ENCODE measurements at places on chromosomes 13 and 19.

DNA sequence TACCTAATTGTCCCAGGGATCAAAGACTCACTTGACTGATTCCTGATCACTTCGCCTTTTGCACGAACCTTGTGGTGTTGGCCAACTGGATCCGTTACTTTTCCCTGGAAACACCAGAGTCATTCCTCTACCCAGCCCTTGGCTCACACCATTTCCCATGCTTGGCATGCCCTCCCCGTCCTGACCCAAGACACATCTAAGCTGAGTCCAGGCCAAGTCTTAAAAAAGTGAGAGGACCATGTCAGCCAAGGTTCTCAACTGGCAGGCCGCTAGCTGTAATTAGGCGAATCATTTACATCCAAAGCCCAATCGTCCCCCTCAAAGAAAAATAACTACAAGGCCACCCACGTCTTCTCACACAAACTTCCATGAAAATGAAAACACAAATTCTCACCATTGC, 11.5 kb downstream of the PLAUR start:
- DNase-seq = no peak

GRCh38 chr19:55339889-55340783, 460 bp downstream of the KMT5C start:
- no peak for DNase-seq

DNA sequence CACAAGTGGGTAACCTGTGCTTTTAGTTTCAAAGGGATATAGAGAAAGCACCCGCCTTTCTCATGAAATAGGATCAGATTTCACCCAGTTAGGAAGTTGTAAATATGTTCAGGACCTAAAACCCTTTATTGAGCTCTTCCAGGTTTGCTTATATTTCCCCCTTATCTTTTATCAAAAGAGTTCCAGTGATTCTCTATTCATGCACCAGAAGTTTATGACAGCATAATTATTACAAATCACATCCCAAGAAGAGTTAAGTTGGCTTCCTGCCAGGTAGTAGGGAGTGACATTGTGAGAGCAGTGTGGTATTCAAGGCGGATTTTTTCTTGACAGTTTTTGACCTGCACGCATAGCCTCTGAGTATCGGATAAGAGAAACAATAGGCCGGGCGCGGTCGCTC, 190.3 kb downstream of the STK24 start:
- DNase-seq = no peak

- DNase-seq = no peak
These were observed 253.3 kb downstream of the KCNRG start for GRCh38 chr13:50268500-50268899.

DNA sequence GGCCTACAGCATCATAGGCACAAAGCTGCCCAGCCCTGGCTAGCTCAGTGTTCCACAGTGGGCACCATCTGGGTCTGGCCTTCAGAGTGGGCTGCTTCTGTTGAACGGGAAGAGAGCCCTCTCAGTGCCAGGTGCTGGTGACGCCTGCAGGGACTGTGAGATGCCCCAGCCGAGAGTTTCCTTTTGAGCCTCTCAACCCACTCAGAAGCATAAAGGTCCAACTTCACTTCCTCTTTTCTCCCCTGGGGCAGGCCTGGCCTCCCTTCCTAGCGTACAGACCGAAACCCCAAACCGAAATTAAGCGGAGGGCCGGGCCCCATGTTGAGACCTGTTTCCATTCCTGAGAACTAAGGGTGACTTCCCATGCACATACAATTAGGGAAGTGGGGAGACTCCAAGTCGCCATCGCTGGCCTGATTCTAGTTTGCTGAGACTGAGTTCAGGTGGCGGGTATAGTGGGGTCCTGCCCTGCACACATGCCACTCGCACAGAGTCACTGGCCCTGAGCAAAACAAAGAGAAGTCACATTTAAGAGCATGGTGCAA, 6.9 kb downstream of the RAB8A start:
- DNase-seq = no peak

GRCh38 chr19:7348587-7349230, at the start of gene ARHGEF18:
ARHGEF18 (plus strand) TSS chr19:7348937; CDS start chr19:7362891, 13,954 bp downstream.
- no peak for DNase-seq

DNA sequence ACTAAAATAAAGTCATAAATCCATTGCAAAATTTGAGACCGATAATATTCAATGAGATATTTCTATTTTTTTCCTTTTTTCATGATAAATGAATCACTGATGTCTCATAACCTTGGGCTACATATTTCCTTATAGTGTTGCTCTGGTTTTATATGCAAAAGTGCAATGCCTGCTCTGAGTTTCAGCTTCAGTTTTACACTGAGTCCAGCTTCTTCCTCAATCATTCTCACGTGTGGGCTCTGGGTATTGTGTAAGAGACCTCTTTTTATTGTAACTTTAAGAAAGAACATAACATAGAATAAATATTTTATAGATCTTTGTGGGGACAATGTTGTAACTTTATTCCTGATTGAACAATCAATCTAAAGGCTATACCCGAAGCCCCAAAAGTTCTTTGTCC, 280.2 kb upstream of the EDNRB start:
- DNase-seq = no peak

GRCh38 chr19:952680-953444, 27.0 kb downstream of the ARID3A start:
- no peak for DNase-seq

GRCh38 chr13:100362781-100363180, 225.8 kb downstream of the GGACT start:
- no peak for DNase-seq

- no peak for DNase-seq
These were observed 6.9 kb upstream of the CBY2 start for GRCh38 chr13:45695198-45695730.

GRCh38 chr13:111663505-111663904, 343.1 kb downstream of the TEX29 start:
- DNase-seq = no peak

DNA sequence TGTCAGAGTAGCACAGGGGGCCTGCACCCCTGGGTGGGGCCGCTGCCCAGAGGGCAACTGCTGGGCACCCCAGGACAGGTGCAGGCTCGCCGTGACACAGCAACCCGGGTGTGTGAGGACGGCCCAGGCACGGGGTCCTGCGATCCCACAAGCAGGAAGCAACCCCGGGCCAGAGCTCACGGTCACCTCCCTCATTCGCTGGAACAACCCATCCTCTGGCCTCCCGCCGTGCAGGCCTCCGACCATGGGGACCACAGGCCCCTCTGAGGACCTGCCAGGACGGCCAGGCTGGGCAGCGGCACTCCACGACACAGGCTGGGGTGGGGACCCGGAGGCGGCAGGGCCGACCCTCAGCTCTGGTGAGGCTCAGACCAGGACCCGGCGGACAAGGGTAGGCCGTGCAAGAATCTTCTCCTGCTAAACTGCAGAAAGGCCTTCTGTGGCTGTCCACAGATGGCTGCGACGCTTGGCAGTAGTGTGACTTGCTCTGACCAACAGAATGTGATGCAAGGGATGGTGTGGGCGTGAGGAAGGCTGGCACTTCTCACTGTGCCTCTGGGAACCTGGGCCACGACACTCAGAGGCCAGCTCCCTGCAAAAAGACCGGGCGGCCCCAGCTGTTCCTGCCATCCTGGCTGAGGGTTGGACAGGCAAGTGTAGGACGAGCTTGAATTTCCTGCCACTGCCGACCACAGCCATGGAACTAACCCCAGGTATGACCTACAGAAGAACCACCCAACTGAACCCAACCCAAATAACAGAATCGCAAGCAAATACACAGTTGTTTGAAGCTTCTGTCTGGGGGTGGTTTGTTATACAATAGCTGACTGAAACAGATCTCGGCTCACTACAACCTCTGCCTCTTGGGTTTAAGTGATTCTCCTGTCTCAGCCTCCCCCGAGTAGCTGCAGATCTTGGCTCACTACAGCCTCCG, 26.5 kb downstream of the PIP5K1C start:
- no peak for DNase-seq

DNA sequence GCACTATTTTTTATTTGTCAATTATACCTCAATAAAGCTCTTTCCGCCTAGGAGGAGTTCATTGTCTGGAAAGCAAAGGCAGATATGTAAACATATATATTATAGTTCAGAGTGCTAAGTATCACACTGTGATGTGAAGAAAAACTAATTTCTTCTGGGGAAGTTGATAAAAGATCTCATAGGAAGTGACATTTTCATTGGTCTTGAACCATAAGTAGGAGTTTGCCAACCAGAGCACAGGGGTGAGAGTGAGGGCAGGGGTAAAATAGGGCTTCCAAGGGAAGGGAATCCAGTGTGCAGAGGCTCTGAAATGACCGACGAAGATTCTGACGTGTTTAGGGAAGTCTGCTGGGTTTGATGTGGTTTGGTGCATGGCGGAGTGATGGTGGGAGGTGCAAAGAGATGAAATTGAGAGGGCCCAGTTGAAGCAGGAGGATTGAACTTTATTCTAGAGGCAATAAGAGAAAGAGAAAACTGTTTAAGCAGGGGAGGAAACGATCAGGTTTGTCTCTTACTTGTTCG, 780 bp upstream of the GTF2F2 start:
- DNase-seq = no peak

DNA sequence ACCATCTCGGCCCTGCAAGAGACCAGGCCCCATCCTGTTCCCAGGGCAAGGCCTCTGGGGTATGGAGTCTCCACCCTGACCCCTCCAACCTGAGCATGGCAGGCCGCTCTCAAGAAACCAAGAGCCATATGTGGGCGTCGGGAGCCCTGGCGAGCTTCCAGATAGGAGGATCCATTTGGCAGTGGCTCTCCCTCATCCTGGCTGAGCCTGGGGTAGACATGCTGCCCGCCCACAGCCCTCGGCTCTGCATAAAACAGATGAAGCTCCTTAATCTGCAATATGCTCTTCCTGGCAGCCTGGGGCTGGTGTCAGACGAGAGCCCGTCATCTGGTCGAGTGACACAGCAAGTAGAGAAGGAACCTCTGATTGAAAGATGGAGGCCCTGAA, 6.1 kb downstream of the ATP13A1 start:
- DNase-seq = no peak

- DNase-seq = no peak
These were observed 107.5 kb downstream of the KLF12 start for GRCh38 chr13:74026753-74027152.

GRCh38 chr13:30857018-30857417, 49.1 kb upstream of the MEDAG start:
- no peak for DNase-seq

DNA sequence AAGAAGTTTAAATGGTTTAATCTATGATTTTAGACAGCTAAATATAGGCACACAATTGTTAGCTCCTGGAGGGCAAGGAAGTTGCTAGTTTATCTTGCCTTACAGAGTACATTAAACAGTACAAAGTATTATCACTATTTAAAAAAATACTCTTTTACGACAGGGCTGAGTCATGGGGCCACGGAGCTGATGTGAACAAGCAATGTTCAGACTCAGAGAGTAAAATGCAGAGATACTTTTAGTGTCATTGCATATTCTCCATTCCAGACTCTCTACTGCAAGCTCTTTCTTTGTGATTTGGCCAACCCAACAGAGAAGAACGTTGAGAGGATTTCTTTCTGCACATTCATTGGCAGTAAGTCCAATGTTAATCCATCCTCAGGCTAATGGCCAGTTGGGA, 352.4 kb downstream of the SPRY2 start:
- DNase-seq = no peak

- DNase-seq = no peak
These were observed 103.2 kb downstream of the ZNF429 start for GRCh38 chr19:21608571-21608970.

DNA sequence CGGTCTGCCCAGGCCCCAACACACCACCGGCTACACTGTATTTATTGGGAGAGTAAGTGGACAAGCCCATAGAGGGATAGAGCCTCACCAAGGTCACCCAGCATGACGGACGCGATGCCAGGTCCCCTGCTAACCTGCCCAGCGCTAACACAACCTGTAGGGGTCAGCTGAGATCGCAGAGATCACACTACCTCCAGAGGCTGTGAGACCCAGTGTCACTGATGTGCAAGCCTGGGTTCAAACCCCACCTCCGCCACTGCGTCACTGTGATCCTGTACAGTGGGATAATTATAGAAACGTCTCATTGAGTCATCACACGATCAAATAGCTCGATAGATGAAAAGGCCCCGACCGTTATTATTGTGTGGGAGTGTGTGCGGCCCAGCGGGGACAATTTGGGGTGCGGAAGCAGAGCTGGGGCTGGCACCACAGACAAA, 10.6 kb upstream of the TLE2 start:
- DNase-seq = no peak

DNA sequence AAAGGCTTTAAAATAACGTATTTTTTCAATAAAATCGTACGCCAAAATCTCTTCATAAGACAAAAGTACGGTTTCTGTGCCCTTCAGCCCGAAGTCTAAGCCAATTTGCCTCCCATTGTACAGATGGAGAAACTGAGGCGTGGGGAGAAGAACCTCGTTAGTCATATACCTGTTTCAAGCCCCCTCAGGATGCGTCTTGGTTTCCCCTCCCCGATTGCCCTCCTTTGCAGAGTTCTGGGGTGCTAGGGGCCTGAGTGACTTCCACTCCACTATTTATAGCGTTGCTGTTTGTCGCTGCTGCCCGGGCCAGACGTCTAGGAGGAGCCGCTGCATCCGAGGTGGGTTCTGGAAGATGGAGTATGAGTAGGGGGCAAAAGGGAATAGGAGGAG, 2.3 kb upstream of the LTBP4 start:
- no peak for DNase-seq

DNA sequence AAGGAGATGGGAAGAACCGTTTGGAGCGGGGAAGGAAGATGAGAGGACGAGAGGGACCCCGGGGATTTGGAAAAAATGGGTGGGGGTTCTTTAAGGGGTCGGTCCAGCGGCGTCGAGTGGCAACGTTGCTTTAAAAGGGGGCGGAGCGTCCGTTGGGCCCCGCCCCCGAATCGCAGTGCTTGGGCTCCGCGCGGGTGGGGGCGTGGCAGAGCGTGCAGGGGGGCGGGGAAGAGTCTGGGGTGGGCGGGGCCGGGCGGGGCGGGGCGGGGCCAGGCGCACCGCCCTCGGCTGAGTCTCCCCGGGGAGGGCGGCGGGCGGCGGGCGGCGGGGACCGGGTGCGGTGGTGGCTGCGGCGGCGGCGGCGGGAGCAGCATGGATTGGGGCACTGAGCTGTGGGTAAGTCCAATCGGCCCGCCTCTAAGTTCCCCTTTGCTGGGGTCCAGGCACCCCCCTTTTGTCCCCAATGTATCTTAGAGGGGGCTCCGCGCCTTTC, at the start of gene TRIP10:
TSS of gene TRIP10 (plus strand) at position 291 of the 493 bp plus-strand sequence. CDS start at position 373, 82 bp downstream.
- no peak for DNase-seq
